SW480 (cell line): ENCODE measurements at places on chromosomes 1 and 21.

DNA sequence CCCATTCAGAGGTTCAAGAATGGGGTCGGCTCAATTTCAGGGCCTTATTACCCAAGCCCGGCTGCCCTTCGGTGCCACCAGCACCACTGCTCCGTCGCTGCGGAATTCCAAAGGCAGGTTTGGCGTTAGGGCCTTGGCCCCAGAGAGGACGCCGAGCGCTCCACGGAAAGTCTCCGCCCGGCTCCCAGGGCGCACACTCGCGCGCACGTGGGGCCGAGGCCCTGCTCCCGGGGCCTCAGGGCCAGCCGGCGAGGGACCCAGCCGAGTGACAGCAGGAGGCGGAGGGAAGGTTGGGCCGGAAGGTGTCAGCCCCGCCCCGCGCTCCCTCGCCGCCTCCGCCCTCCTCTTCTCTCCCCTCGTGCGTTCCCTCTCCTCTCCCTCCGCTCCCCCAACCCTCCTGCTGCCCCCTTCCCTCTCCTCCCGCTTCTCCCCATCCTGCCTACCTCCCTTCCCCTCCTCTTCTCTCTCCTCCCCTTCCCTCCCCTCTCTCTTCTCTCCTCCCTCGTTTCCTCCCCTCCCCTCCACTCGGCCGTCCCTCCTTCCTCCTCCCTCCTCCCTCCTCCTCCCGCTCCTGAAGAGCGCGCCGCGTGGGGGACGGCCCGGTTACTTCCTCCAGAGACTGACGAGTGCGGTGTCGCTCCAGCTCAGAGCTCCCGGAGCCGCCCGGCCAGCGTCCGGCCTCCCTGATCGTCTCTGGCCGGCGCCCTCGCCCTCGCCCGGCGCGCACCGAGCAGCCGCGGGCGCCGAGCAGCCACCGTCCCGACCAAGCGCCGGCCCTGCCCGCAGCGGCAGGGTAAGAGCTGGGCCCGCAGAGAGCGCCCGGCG, at the start of gene ETS2:
ETS2 (plus strand) TSS at position 602 of the 825 bp plus-strand sequence. CDS start 4,106 bp downstream, outside the sequence.
- DNase-seq: peak; percentile 89

DNA sequence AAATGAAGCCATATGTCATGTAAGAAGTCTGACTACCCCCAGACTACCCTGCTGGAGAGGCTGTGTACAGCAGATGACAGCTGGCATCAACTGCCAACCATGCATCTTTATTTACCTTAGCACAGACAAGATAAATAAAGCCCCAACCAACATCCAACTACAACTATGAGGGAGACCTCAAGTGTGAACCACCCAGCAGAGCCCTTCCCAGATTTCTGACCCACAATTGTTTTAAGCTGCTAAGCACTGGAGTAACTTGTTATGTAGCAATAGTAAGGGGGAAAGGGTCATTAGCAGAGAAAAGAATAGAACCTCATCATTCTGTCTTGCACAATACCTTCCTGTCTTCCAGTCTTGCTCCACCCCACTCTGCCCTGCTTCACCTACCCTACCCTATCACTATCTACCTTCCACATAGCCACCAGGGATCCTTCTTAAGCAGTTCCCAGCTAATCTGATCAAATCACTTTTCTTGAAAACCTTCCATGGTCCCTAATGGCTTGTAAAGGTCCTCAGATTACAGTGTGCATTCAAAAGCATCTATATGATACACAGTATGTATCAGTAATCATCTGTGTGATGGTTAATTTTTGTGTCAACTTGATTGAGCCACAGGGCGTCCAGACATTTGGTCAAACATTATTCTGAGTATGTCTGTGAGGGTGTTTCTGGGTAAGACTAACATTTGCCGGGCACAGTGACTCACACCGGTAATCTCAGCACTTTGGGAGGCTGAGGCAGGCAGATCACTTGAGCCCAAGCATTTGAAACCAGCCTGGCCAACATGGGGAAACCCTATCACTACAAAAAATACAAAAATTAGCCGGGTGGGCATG, 19.6 kb upstream of the RBM15 start:
- DNase-seq: no peak

GRCh38 chr1:205053296-205053695, 10.3 kb downstream of the CNTN2 start:
- no peak for DNase-seq

- no peak for DNase-seq
These were observed 80.7 kb downstream of the TGFB2 start for GRCh38 chr1:218425647-218426342.

DNA sequence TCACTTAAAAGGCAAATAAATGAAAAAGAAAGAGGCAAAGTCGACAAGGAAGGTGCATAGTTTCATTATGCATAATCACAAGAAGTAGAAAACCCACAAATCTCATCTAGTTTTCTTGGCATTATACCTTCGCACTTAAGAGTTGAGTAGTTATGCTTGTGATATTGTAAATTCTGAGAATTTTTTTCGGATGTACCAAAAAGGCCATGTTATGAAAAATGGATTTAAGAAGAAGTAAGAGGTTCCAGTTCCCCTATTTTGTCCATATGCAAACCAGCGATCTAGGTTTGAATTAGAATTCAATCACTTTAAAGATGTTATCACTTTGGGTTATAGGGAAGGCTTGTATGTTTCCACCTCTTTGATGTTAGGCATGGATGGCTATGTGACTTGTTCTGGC, 7.9 kb upstream of the ERICH3 start:
- DNase-seq: no peak

DNA sequence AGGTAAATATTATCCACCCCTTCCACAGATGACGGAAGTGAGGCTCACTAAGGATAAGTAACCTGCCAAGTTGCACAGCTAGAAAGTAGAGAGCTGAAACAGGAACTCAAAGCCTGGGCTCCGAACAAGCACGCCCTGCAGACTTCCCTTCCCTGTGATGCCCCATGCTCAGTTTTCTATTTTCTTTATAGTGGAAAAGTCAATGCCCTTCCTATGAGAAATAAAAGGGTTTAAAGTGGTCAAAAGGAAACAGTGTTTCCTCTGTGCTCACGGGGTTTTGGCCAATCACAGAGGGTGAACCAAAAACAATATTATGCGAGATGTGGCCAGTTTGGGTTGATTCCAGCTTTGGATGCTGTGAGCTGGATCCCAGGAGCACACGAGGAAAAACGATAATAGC, 44.5 kb downstream of the DDR2 start:
- DNase-seq: no peak

GRCh38 chr1:117555806-117556205, 50.0 kb upstream of the TENT5C start:
- DNase-seq: no peak

DNA sequence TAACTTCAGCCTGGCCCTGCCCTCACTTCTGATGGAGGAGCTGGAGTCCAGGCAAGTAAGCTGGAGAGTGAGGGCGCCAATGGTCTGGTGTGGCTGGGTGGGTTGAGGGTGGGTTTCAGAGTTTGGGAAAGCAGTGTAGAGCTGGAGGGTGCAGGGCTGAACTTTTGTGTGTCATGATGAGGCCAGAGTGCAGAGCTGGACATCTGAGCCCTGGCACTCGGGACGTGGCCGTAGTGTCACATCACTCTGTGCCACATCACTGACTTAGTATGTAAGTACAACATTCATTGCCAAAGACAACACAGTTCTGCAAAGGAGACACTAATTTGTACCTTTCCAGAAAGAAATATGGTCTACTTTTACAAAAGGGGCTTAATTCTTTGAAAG, 15.8 kb downstream of the SPATA46 start:
- DNase-seq: no peak

DNA sequence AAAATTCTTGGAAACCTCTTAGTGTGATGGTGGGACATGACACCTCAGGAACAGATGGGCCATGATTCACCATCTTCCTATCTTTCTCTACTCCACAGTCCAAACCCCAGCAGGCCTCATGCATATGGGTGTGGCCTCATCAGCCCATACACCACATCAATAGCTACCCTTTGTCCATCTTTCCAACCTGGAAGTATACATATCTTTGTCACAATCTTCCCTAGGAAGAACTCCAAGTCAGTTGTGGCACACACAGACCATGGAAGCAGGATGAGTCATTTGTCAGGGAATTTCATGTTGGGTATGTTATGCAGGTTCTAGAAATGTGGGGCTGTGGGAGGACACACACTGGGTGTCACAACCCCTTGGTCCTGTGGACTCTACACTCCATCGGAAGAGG, 30.5 kb upstream of the CLCA4 start:
- peak; percentile 62 for DNase-seq

DNA sequence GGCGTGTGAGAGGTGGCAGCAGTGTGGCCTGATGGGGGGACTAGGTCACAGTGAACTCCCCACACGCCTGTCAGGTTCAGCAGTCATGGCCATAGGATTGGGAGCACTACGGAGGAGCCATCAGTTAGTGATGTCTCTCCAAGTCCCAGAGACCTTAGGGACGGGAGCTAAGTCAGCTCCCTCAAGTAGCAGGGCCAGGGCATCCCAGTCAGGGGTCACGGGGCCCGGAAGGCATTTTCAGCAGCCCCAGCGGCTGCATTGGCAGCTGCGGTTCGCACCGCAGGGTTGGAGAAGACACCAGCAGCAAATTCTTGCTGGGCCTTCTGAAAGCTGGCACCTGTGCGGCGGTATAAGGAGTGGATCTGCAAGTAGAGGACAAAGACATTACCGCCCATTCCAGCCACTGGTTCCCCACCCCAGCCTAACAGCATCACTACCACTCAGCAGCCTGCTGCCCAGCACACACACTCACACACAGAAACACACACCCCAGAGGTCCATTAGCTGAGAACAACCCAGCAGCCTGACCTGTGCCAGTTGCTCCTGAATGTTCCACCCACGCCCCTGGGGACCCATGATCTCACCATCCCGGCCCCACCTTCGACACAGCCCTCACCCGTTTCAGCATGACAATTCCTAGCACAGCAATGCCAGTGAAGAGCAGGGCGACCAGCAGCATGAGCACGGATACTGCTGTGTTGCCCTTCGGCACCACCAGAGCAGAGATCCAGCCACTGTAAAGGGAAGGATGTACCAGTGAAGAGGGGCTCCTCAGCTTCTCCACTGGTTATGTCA, 972 bp upstream of the ENTREP3 start:
- DNase-seq: no peak

- no peak for DNase-seq
These were observed 164.9 kb upstream of the RAB4A start for GRCh38 chr1:229105822-229106525.

DNA sequence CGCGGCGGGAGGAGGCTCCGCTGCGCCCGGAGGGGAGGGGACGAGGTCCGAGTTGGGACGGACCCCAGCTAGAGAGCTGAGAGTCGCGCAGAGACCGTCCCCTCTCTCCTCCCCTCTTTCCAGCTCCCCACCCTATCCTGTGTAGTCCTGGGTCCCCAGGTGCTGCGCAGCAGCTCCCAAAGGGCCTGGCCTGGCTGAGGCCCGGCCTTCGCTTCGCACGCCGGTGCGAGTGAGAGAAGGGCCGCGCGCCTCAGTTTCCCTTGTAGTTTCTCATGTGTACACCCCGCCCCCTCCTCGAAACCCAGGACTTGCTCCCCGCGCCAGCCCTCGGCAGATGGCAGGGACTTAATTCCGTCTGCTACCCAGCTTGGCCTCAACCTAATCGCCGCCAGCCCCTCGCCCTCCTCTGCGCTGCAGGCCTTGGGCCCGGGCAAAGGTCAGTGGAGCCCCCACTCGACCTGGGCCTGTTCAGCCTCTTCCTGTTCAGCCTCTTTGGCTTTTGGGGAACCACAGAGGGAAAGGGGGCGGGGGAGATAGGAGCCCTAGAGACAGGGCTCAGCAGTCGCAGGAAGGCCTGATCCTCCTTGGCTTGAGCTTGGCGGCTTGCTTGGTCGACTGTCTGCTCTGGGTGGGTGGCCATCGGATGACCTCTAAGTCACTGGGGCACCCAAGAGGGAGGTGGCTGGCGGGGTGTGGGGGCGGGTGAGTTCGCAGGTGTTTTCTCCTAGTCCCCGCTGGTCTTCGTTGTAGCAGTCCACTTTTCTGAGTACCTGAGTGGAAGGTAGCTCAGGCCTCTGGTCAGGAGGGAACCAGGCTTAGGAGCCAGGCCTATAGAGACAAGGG, 1.0 kb downstream of the ZNF687 start:
- DNase-seq: peak; percentile 20

DNA sequence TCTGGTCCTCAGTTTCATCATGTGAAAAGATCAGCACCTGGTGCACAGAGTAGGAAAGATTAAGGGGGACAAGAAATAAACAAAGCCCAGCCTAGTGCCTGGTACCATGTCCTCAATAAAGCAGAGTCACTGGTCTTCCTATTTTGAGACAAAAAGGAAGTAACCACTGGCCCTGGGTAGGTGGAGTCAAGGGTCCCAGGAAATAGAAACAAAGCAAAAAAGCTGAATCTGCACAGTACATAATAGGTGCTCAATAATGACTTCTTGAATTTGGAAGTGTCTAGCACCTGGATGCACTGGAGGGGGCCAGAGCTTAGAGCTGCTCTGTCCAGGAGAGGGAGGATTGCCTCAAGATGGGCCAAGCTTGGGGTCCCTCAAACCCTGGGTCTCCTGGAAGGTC, 1.9 kb upstream of the EPHB2 start:
- DNase-seq: no peak

DNA sequence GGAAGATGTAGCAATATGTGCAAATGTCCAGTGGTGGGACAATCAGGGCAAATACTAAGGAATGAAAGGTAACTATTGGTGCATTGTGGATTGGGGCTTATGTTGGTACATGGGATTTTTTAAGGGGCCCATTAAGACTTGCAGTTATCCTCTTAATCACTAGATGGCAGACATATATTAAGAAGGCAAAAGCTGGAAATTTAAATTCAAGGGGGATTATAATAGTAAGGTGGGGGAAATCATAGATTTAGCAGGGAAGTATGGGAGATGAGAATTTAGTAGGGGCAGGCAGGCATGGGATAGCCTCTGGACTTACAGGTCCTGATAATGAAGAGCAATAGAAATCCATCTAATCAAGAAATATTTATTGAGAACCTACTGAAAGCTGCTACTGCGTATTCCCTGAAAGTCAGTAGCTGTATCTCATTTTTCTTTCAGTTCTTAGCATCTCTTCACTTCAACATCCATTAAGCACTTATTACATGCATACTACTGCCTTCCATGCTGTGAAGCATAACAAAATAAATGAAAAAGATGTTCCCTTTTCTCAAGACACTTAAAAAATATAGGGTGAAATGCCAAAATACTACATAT, 251.8 kb downstream of the CRB1 start:
- peak; percentile 8 for DNase-seq

DNA sequence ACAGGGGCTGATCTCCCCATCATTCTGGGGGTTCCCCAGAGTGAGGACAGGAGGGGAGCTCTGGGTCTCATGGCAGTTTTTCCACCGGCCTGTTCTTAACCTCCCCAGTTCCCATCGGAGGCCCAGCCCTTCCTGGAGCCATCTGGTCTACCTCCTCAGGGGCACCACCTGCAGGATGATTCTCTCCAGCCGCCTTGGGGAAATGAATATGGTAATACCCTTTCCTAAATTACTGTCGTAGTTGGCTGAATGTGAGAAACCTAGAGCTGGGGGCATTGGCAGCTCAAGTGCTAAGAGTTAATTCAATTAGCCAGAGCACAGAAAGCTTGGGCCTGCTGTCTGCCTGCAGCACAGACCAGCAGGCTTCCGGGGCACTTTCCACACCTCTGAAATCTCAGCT, 64.9 kb downstream of the TAS1R2 start:
- no peak for DNase-seq

DNA sequence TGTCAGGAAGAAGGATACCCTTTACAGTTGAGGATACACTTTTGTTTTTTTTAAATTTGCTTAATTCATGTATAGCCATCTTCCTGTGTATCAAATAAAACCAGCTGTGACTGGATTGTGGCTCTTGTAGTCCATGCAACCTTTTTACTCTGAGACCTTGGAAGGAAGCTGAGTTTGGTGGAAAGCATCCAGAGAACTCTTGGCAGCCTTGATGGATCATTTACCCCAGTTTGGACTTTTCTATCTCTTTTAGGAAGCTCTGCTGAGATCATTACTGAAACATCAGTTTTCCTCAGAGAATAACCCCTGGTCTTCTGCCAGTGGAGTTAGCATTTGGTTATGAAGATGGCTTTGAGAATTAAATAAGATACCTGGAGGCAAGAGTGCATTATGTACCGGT, 21.2 kb upstream of the APOBEC4 start:
- DNase-seq: no peak
